Immature natural killer cell (primary cell): ENCODE measurements at places on chromosomes 7 and 10. TPM values are rescaled to one million over a fixed set of nuclear protein-coding genes. Genes with fewer than 3 reads are reported as not detected.
A peak's percentile ranks its signal among the peaks of the same experiment; 100 is the strongest.

SLC26A5 gene
- not detected for polyA plus RNA-seq

DNA sequence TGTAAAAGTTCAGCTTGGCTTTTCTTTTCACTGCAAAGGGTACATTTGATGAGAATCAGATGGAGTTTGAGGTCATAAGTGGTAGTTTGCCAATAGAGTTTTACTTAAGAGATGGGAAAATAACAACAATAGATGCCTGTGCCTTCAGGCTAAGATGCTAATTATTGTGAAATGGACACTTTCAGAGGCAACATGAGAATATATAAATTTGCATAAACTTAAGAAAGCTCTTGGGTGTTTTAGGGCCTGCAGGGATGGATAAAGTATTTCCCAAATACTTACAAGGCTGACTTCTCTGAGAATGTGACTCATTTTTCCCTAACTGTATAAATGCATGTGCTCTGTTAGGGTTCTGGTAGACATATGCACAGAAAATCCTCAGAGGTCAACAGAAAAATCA, 200.3 kb upstream of the SVIL start:
- no peak for DNase-seq

- no peak for DNase-seq
Measured at GRCh38 chr10:9545073-9545472, 1472.6 kb upstream of the CELF2 start.

- no peak for DNase-seq
Measured at GRCh38 chr10:35462491-35462934, 126.2 kb downstream of the CCNY start.

DNA sequence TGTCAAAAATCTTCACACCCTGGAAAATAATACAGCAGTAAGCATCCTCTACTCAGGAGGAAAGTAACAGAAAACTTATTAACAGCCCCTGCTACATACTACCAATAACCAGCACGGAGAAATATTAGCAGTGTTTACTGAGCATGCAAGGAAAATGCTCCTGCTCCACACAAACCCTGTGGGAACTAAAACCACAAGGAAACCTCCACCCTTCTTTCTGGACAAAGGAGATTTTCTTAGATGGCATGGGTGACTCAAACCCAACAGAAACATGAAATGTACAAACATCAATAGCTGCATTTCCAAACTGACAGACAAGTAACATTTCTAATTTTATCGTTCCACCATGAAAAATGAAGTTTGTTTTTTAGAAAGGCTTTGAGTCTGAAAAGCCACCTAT, 113.4 kb downstream of the VPS41 start:
- no peak for DNase-seq

NEUROD6 gene
- polyA plus RNA-seq: not detected

BLNK gene
- not detected for polyA plus RNA-seq

DNA sequence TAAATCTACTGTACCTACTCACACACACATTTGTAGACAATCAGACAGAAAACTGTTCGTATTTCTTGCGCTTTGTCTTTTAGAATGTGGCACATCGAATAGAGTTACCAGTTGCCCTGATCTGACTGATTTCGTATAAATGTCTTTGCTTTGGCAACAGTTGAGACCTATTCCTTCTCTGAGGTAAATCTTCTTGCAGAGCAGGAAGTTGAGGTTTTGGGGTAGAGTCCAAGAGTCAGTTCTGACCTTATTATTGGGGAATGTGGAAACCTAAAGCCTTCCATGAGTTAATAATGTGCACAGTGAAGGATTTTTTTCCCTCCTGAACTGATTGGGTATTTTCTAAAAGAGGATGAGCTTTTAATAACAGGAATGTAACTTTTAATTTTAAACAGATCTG, 135.3 kb downstream of the KIAA1217 start:
- no peak for DNase-seq

DNA sequence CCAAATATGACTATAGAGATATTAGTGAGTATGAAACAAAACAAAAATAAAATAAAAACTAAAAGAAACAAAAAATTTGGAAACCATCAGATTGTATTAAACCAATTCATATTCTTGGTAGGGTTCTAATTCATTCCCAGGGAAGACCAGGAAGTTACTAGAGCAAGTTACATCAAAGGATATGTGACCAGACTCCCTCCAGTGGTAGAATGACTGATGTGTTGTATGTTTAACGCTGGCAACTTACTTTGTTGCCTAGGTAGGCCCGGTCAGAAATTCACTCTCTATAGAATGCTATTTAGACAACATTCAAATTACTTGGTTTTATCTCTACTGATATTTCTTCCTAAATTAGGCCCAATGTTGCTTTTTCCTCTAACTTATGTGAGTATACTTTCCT, 5.2 kb downstream of the PHYHIPL start:
- no peak for DNase-seq

DNA sequence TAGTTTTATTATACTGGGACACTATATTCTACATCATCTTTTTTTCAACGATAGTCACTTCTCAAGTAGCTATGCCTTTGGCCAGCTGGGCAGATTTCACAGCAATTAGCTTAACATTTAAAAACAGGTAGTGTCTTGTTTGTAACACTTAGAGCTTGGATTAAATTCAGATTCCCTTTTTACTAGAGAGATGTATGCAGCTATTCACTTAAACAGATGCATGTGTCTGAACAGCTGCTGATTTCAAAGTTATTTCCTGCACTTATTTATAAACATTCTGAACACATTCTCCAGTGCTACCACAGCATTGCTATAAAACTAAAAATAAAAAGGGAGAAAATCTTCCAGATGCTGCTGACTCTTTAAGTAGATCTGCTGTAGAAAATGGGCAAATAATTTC, 637.2 kb downstream of the POM121L12 start:
- DNase-seq: no peak

GRCh38 chr10:119638982-119639381, 12.2 kb upstream of the BAG3 start:
- DNase-seq: no peak

MSMB gene
- polyA plus RNA-seq: not detected

ZSCAN25 gene
- polyA plus RNA-seq: 14.9 TPM

OPN1SW gene
- not detected for polyA plus RNA-seq

IL6 gene
- polyA plus RNA-seq: not detected

SGPL1 gene
- polyA plus RNA-seq: 25.9 TPM

DNA sequence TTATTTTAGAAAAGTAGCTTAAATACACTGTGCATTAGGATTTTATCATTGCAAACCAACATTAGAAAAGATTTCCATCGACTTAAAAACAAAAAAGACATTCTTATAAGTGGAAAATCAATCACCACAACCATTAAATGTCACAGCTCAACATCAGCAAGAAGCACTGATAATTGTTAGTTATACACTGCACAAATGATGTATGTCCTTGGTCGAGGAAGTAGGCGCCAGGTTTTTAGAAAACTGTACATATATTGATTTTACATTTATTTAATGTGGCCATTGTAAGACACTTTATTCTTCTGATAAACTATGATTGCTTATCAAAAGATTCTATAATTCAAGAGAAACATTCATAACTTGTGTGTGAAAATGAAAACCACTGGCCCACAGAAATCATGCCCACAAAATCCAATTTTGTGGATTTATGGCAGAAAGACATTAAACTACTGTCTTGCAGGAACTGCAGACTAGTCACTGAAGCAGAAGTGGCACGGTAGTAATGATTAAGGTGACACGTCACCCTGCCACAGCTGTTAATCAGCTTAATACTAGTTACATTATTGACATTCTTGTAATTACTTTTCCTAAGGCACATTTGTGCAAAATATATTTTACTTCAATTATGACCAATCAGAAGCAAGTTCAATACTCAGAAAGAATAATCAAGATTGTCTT, 79.4 kb downstream of the VPS41 start:
- DNase-seq: no peak

DNA sequence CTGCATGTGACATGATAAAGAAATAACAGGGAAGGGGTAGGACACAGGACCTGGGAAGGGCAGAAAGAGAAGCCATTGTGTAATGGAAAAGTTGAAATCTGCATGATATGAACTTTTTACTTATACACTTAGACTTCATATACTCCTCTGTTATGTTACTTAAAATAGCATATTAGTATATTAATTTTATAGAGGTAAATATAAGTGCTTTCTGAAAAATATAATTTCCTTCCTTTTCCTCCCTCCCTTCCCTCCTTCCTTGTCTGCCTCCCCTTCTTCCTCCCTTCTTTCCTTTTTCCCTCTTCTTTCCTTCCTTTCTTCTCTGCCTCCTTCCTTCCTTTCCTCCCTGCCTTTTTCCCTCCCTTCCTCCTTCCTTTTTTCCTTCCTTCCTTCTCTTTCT, 363.7 kb downstream of the CALN1 start:
- no peak for DNase-seq

- no peak for DNase-seq
Measured at GRCh38 chr10:52337225-52337624, 23.1 kb downstream of the DKK1 start.

DNA sequence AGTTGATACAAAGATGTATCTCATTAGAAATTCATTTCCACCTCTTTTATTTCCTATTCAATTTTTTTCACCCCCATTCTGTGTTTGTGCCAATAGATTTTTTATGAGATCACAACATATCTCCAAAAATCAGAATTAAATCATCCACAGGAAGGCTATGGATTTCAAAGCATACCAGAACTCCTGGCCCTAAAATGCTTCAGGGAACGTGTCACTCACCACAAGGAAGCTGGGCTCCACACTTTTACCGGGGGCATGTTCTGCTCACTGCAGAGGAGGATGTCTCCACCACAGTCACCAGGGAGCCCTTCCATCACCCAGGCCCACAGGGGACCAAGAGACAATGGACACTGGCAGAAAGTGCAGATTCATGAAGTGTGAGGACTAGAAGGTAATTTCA, 456.8 kb downstream of the KCNMA1 start:
- DNase-seq: no peak

ATRNL1 gene
- not detected for polyA plus RNA-seq

GRCh38 chr7:103630318-103630717, 184.3 kb upstream of the SLC26A5 start:
- no peak for DNase-seq

DNA sequence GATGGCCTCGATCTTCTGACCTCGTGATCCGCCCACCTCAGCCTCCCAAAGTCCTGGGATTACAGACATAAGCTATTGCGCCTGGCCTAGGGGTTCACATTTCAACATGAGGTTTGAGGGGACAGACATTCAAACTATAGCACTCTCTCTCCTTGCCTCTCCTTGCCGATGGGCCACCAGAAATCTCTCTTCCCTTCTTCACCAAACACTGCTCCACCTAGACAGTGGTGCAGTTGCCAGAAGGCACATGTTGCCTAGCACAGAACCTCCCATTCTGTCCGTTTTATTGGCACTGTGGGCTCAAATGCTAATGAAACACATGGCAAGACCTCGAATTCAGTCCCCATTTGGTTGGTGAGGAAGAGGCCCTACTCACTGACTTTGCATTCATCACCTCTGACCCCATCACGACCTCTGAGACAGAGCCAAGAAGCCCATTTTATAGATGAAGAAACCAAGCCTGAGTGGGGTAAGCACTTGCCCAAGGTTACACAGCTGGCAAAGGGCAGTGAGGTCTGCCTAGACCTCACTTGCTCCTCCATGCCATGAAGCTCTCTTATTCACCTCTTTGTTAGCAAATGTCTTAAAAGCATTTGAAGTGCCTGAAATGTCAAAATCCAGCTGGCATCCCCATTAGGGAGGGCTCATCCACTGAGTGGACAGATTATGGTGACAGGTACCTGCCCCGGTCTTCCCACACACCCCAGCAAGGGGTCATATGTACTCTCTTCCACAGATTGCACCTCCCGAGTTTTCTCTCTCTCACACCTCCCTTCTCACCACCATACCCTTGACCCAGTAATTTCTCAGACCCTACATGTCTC, 34.0 kb downstream of the GPRIN2 start:
- DNase-seq: no peak

- no peak for DNase-seq
Measured at GRCh38 chr10:97836446-97836845, 13.2 kb upstream of the GOLGA7B start.

EBLN1 gene
- not detected for polyA plus RNA-seq

PTER gene
- polyA plus RNA-seq: 13.1 TPM

- no peak for DNase-seq
Measured at GRCh38 chr7:106423821-106424475, 139.2 kb upstream of the NAMPT start.

DNA sequence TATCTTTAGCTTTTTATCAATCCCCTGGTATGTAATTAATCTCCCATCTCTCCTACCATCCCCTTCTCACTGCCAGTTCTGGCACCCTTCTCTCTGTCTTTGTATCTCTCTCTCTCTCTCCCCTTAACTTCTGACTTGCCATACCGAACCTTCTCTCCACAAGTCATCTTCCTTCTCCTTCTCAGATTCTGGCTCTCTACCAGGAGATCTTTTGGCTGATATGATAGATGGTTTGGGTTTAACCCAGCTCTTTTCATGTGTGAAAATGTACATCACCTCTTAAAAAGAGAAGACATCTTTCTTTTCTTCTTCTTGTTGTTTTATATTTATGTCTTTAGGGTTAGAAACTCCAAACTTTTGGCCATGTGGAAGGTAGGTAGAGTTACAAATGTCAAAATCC, 196.7 kb downstream of the HGF start:
- no peak for DNase-seq

- DNase-seq: no peak
Measured at GRCh38 chr7:95205665-95206225, 118.6 kb downstream of the PON1 start.

GRM8 gene
- polyA plus RNA-seq: not detected

PITX3 gene
- not detected for polyA plus RNA-seq

- DNase-seq: peak; percentile 85
Measured at GRCh38 chr7:99997545-99998137, 17.8 kb upstream of the ZKSCAN1 start.

GRCh38 chr10:120475844-120476791, 19.1 kb downstream of the PLPP4 start:
- DNase-seq: no peak

WDR37 gene
- 32.2 TPM for polyA plus RNA-seq

GRCh38 chr7:96408881-96409280, 87.0 kb upstream of the SLC25A13 start:
- no peak for DNase-seq

GJC3 gene
- polyA plus RNA-seq: not detected

DNA sequence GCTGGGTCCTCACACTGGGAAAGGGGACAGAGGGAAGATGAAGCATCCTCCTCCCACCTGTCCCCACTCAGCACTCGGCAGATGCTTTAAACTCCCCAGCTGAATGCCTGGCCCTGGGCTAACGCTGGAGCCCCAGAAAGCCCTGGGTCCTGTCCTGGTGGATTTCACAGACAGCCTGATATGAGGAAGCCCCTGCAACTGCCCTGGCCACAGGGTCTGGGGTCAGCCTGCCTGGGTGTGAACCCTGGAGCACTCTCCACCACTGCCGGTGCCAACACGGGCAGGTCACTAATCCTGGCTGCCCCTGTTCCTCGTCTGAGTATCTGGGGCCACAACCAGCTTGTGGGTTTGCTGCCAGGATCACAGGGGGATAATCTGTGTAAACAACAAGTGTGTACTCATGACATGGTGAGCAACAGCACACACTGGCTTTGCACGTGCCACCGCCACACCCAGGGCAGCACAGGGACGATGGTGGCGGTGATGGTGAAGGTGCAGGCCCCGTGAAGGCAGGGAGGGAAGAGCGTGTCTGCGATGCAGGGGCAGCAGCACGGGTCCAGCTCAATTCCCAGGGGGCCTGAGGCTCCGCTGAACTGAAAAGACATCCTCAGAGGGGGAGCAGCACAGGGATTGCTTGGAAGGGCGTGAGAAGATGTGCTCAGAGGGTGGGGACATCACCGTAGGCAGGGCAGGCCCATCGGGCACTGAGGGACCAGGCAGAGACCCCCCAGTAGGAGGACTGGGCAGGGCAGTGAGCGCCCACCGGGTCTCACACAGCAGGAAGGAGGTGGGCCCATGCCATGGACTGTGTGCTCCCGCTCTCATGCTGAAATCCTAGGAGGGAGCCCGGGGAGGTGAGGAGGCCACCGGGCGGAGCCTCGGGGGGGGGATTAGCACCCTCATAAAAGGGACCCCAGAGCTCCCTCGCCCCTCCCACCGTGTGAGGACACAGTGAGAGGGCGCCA, 238.7 kb downstream of the MAD1L1 start:
- no peak for DNase-seq
